ENCODE measurements at places on chromosomes 12 and 14. TPM values are rescaled to one million over a fixed set of nuclear protein-coding genes. Genes with fewer than 3 reads are reported as not detected.

The TPH2 gene
- not detected for total RNA-seq

The CD163L1 gene
- 10.2 TPM for total RNA-seq

The CCDC92 gene
- 3.9 TPM for total RNA-seq

The LALBA gene
- total RNA-seq = not detected

The LGALS3 gene
- total RNA-seq = 96.8 TPM

Data from lung microvascular endothelial cell (primary cell).